ENCODE measurements at places on chromosomes 12 and 14.
A peak's percentile ranks its signal among the peaks of the same experiment; 100 is the strongest.

DNA sequence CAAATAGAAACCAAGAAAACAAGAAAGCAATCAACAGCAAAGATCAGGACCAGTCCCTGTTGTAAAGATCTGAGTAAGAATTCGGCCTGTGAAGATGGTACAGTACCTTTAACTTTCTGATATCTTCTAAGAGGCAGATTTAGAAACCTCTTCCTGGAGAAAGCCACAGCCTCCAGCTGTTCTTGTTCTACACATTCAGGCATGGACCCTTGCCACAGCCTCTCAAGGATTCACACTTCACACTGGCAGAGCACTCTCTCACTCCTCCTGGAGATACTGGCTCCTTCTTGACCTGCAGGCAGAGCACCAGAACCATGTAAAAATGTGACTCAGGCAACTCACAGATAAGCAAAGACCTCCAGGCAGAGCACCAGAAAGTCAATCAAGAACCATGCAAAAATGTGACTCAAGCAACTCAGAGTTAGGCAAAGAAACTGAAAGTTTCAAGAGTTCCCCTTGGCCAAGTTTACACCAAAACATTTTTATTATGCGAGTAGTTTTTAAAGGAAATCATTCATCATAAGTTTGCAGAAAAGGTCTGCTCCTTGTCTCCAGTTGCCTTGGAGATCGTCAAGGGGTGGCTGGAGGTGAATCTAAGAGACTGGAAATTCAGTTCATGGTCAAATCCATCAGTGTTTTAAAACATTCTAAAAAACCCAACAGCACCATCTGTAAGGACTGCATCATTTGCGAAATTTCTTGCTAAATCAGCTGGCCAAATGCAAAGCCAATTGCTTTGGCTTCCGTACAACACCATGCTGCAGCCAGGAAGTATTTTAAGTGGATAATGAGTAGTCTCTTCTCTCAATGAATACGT lies 119.3 kb upstream of the MDM1 start:
- no peak for DNase-seq

DNA sequence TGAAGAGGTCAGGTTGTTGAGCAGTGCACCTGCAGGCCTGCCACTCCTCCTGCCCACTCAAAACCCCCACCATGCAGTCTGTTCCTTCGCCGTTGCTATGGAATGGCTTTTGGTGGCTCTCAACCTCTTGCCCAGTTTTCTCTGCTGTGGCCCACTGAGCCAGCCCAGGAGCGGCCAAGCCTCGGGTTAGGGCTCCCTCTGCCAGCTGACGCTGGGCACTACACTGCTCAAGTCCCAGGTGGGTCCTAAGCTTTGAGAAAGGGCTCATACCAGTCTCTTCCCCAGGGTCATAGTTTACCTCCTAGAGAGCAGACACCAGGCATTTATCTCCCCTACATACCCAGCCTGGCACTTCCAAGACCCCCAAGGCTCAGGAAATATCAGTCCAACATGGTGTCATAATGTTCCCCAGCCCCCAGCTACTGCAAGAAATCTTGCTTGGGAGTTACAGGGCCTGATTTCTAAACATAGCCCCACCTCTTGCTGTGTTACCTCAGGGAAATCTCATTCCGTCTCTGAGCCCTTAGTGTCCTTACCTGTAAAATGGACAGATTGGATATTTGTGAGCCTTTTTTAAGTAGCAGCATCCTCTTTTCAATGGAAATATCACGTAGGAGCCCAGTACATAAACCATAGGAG lies 59.4 kb downstream of the TSPAN11 start:
- DNase-seq, result peak; percentile 13

DNA sequence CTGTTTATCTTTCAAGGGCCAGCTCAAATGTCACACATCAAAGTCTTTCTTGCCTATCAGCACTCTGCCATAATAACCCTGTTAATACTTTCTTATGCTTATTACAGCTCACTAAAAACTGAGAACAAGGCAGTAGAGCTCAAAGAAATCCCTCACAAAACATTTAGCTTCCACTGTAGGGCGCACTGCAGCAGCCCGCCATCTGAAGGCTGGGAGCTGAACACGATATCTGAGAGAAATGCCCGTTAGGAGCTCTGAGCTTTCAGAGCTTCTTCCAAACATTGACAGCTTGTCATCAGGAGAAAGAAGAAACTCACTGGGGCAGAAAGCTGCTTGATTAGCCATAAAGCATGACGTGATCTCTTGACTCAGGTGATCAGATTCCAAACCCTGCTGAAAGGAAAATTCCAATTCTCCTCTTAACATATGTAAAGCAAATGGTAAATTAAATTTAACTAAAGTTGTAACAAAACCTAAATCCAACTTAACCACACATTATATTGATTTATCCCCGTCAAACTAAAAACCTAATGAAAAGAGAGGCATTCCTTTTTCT lies 175.7 kb downstream of the C12orf50 start:
- DNase-seq, result peak; percentile 63

DNA sequence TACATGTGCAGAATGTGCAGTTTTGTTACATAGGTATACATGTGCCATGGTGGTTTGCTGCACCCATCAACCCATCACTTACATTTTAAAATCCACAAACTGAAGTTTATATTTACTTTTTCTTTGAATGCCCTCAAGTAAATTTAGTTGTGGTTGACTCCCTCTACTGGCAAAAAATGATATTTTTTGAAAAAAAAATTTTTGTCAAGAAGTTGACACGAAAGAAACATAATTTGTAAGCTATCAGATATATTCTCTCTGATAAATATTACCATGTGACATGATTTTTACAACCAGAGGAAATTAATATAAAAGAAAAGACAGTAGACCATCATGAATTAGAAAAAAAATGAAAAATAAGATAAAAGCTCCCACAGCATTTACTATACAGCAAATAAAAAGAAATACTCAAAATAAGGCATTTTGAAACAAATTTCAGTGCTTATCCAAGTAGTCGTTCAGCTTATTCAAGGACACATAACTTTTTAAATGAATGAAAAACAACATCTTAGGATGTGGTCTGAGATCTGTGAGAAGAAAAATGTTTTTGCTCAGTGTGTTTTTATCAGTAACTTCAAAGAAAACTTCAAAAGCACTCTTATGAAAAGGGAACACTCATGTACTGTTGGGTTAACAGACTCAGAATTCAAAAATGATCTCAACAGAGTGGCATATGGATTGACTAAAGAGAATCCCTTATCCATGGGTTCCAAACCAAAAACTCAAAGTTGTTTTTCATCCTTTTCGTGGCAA lies 30.0 kb upstream of the GRIP1 start:
- DNase-seq, result peak; percentile 22

DNA sequence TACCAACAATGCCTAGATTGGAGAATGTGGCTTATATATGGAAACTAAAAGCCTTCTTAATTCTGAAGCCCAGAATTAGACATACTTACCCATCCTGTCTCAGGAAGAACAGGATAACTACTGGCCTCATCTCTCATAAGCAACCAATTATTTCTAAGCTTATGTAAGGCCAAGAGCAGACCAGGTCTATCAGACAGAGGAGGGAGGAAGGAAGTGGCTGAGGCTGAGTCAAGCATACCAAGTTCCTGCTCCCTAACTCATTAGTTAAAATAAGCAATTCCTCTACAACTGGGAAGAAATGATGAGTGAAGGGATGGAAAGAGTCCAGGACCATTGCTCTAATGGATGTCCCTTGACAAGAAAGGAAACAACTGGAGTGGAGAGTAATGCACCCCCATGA lies 27.0 kb upstream of the INSM2 start:
- no peak for DNase-seq

GRCh38 chr12:15811214-15812127 lies 22.3 kb upstream of the EPS8 start:
- DNase-seq, result no peak

DNA sequence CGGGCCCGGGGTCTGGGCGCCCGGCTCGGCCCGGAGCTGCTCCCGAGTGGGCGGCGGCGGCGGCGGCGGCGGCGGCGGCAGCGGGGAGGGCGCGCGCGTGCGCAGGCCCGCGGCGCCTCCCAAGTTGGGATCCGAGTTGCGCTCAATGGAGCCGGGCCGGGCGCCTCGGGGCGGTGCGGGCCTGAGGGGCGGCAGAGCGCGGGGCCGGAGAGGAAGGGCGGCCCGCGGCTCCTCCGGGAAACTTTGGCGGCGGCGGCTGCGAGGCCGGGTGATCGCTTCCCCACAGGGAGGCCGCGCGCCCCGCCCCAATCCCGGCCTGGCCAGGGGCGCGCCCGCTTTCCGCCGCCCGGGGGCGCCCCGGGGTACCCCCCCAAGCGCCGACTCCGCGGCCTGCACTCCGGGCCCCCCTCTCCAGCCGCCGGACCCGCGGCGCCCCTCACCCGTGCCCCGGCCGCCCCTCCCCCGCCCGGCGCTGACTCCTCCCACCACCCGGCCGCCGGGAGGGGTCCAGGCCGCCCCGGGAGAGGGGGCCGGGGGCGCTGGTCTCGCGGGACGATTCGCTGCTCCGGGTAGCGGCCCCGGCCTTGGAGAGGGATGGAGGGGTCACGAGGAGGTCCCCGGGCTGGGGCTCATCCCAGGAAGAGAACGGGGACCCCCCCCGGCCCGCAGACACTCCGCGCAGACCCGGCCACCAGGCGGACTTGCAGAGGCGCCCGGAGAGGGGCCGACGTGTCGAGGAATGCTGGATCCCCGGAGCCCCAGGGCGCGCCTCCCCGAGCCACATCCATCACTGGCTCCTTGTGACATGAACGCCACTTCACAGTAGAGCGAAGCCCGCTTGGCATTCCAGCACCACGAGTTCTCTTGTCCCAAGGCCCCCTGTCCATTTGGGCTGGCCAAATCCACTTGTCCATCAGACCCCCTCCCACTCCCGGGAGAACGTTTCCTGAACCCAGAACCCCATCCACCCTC lies at the start of gene RILPL1:
Gene RILPL1, minus strand, starts transcription at position 48 of the 972 bp plus-strand sequence. CDS start 237 bp downstream, outside the sequence.
- peak; percentile 32 for DNase-seq

DNA sequence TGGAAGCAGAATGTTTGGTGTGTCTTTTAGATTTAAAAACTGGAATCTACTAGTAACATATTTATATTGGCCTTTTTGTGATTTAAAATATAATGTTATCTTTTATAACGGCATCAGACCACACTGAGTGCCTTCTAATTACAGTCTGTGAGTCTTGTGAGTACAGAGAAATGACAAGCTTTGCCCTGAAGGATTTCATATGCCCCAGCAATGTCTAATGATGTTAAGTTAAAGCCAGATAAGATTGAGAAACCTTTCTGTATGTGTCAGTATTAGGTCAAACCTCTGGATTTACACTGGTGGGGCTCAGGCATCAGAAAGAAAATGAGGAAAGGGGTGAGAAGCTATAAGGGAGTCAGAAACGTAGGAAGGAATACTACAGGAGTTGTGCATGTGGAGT lies 25.2 kb downstream of the PLEKHA5 start:
- no peak for DNase-seq

DNA sequence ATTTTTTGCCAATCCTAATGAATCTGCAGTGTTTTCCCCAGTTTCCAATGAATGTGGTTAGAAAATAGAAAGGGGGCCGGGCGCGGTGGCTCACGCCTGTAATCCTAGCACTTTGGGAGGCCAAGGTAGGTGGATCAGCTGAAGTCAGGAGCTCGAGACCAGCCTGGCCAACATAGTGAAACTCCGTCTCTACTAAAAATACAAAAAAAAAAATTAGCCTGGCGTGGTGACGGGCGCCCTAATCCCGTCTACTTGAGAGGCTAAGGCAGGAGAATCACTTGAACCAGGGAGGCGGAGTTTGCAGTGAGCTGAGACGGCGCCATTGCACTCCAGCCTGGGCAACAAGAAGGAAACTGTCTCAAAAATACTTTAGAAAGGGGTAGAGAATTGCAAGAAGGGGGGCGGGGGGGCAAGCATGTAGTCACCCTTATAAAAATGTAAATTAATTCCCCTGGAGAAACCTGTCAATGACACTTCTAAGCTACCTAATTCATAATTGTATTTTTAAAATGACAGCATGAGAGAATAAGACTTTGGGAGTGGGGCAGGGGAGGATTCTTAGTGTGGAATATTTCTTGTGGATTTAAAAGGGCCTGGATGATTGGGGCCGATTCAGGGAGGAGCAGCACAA lies 1.7 kb downstream of the KLHDC2 start:
- DNase-seq, result no peak

DNA sequence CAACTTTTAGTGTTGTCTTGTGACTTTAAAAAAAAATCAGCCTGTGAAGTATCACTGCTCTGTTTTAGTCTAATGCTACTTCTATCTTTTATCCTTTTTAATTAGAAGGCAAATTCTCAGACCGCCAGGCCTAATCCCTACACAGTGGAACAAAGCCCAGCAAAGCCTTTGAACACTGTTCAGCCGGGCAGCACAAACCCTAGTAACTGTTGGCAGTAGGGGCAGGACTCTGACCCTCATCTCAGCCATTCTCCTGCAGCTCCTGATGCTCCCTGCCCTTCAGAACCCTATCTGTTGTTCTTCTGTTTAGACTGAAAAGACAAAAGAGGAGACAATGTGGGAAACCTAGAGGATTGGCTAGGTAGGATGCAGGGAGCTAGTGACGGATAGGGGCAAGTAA lies 78.0 kb upstream of the OTX2 start:
- DNase-seq, result no peak

- DNase-seq, result no peak
These were observed 126.1 kb downstream of the GCH1 start for GRCh38 chr14:54776361-54777001.

DNA sequence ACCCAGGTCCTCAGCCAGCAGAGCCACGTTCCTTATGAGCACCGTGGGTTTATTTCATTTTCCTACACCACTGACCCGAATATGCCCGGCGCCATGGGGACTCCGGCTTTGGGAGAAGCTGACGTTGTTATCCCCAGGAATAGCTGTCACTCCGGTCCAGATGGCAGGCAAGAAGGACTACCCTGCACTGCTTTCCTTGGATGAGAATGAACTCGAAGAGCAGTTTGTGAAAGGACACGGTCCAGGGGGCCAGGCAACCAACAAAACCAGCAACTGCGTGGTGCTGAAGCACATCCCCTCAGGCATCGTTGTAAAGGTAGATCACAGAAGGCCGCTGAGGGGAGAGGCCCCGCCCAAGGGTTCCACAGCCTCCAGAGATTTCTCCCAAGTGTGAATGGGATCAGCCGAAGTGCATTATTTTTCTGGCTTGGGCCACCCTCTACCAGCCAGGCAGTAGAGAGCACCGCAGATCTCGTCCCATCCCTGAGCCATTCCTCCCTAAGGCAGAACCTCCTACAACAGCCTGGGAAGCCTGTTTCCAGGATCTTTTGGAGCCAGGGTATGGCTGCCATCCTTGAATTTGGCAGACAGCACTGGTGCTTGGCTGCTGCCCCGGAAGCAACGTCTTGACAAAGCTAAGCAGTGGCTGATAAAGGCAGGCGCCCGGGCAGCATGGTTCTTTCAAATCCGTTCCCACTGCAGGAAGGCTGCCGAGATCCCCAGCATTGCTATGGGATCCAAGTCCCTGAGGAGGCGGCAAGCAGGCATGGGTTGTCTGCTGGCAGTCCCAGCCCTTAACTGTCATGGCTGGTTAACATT lies 17.8 kb downstream of the CDK2AP1 start:
- DNase-seq, result no peak

DNA sequence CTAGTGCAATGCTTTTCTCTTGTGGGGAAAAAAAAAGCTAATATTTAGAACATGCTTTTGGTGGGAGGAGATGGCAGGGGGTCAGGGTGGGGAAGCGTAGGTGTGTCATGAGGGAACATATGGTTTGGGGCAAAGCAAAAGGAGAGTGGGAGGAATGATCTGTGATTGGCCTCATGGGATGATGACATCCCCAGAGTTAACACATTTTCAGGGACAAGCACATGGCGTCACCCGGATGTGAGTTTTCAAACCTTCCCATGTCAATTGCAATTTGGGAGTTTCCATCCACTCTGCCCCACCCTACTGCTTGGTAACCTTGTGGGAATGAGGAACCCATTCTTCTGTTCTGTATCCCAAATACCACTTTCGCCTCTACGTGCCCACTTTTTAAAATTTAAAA lies 164.2 kb downstream of the SSPN start:
- no peak for DNase-seq

GRCh38 chr12:18436170-18436569 lies 174.9 kb downstream of the PIK3C2G start:
- no peak for DNase-seq
